Sigmoid colon (tissue), 7 donors: ENCODE measurements at places on chromosomes 11 and 22.

DNA sequence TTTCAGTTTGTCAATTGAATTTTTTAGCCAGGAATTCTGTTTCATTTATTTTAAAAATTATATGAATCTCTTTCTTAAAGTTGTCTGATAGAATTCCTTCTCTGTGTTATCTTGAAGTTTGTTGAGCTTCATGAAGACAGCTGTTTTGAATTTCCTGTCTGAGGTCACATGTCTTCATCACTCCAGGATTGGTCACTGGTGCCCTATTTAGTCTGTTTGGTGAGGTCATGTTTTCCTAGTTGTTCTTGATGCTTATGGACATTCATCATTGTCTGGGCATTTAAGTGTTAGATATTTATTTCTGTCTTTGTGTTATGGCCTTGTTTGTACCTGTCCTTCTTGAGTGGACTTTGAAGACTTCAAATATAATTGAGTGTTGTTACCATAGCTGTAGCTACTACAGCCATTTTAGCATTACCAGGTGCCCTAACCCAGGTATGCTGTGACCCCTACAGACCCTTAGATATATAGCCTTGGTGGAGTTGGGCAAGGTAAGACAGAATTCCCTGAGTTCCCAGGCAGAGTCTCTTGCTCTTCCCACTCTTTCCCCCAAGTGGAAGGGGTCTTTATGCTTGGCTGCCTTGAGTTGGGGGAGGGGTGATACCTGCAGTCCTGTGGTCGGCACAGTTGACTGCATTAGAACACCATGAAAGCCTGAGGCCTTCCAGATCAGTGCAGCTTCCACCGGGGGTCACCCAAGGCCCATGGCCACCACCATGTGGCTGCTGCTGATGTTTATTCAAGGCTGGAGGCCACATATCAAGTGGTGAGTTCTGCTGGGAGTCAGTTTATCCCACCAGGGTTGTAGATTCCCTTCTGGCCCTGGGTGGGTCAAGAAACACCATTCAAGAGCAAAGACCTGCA, 229.6 kb downstream of the DYNC2H1 start:
- DNase-seq, result no peak

- no peak for DNase-seq
Measured at GRCh38 chr11:14308114-14308896, 50.7 kb downstream of the RRAS2 start.

- no peak for DNase-seq
Measured at GRCh38 chr11:1277936-1278512, 31.4 kb downstream of the TOLLIP start.

GRCh38 chr11:79600711-79601110, 159.9 kb upstream of the TENM4 start:
- DNase-seq, result no peak

- no peak for DNase-seq
Measured at GRCh38 chr11:4921796-4922195, 2.3 kb downstream of the OR51G1 start.

- DNase-seq, result no peak
Measured at GRCh38 chr11:14288189-14288935, 70.6 kb downstream of the RRAS2 start.

- peak; percentile 19 for DNase-seq
Measured at GRCh38 chr22:38952281-38952993, 5.0 kb upstream of the APOBEC3A start.

GRCh38 chr11:12745787-12746186, 71.6 kb downstream of the TEAD1 start:
- DNase-seq, result no peak

DNA sequence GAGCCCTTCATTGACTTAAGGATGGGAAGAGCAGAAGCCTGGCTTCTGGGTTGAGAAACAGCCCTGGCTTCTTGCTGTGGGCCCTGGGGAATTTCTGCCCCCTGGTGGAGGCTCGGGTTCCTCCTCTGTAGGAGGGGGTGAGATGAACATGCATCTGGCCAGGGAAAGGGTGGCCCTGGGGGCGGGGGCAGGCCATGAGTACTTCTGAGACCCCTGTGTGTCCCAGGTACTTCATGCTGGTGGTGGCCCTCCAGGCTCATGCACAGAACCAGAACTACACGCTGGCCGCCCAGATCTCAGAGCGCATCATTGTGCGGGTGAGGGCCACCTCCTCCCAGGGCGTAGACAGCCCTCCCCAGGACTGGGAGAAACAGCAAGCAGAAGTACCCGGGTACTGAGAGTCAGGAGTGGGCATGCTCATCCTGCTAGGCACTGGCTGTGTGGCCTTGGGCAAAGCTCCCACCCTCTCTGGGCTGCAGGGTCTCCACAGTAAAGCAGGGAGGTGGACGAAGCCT, 15.8 kb downstream of the TMEM258 start:
- no peak for DNase-seq

DNA sequence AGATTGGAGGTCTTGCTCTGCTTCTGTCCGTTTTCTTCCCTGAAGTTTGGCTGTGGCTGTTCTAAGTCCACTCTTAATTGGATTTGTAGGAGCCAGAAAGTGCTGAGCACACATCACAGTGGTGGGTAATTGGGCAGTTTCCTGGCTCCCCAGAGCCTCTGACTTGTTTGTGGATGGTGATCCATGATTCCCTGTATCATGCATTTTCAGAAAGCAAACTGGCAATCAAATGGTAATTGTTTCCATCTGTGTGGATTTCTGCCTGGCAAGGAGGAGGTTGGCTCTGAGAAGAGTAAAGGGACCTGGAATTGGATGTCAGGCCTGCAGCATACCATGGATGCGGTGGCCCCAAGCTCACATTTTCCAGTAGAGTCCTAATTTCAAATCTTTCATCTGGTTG, 49.5 kb downstream of the PPFIBP2 start:
- DNase-seq, result no peak

- DNase-seq, result no peak
Measured at GRCh38 chr22:43541022-43541421, 129.2 kb downstream of the MPPED1 start.

- DNase-seq, result no peak
Measured at GRCh38 chr22:27046086-27046485, 388.7 kb downstream of the MIAT start.

DNA sequence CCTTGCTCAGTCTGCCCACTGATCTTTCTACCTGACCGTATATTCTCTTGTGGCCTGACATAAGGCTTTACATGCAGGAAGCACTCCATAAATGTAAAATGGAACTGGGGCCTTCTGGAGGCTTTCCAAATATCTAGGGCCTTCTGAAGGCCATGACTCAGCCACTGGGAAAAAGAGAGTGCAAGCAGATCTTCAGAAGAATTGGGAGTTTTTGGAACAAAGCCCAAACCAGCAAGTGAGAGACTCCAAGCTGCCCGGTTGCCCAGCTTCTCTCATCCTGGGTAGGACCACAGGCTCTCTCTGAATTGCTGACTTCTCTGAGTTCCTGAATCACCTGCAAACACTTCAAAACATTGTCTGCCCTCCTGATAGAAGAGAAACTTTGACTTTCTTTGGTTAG, 107.9 kb upstream of the BMAL1 start:
- no peak for DNase-seq

GRCh38 chr11:44319170-44319551, 9.2 kb upstream of the ALX4 start:
- no peak for DNase-seq

DNA sequence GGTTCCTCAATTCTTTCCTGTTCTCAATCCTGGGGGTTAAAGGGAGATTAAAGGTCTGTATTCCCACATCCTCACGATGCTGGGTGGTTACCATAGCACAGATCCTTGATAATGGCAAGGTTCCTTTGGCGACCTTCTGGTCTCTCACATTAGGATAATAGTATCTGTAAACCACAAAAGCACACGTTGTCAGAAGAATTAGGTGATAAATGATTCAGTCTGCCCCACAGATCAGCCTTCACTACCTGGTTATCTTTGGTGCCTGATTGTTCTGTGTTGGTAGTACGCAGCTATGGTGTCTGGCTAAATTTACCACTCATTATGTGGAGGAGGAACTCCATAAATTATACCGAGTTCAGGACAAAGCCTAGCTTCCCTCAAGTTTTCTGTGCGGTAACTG, 78.4 kb downstream of the C2CD3 start:
- no peak for DNase-seq

DNA sequence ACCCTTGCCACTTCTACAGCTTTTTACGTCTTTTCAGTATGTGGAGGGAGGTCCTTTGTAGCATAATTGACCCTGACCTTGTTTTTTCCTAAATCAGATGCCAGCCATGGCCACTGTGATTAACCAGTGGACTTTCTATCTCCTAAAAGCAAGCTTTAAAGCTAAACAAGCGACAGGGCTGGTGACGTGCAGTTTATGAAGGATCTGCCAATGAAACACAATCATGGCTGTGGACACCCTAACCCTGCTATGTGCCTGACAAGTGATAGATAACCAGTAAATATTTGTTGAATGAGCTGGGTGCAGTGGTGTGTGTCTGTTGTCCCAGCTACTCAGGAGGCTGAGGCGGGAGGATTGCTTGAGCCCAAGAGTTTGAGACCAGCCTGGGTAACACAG, 64.2 kb downstream of the LIF start:
- DNase-seq, result no peak

GRCh38 chr22:36659762-36660509, 43.6 kb downstream of the CACNG2 start:
- peak; percentile 96 for DNase-seq

GRCh38 chr22:49728570-49729271, 99.0 kb downstream of the BRD1 start:
- no peak for DNase-seq

DNA sequence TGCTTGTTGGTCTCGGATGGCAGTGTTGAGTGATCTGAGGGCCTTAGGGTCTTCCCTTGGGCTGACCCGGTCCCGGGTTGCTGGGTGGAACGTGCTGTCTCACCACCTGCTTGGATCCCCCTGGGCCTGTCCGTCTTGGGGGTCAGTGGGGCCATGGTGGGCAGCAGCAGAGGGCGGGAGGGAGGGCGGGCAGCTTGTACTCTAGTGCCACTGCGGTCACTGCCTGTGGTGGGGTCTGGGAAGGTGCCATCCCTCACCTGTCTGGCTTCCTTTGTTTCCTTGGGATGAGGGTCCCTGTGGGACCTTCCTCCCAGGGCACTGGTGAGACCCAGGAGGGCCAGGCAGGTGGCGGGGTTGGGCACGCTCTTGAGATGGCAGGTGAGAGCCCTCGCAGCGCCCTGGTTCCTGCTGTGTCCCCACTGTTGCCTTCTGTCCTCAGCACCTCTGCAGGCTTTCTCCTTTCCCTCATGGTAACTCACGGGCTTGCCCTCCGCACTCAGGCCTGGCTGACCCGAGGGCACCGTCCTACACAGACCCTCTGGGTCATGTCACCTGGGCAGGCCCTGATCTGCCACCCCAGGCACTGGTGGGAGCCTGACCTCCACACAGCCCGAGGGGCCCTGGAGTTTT, 34.2 kb downstream of the TBC1D22A start:
- DNase-seq, result peak; percentile 53

DNA sequence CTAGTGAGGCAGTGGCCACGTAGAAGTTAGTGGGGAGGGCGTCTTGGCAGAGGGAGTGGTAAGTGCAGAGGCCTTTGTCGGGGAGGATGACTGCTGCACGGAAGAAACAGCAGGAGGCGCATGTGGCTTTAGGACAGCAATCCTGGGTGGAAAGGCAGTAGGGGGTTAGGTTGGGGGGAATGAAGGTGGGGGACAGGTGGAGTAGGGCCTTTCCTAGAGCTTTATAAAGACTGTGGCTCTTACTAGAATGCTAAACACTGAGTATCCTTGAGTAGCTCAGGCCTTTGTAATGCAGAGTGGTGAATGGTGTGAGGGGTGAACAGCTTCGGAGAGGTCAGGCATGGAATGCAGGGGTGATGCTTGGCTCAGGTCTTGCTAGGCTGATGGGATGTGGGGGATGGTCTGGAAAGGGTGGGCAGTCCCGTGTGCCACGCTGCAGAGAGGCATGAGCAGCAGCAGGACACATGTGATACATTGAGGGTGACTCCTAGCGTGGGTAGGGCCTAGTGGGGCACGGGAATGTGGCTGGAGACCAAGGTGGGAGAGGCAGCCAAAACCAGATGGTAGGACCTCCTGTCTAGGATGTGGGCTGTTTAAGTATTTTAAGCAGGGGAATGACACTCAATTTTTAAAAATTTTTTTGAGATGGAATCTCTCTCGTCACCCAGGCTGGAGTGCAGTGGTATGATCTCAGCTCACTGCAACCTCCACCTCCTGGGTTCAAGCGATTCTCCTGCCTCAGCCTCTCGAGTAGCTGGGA, 19.2 kb downstream of the AP2A2 start:
- no peak for DNase-seq

GRCh38 chr11:60754887-60755286, 1.8 kb upstream of the MS4A15 start:
- no peak for DNase-seq

GRCh38 chr11:57974848-57975601, 48.7 kb upstream of the OR9Q1 start:
- DNase-seq, result no peak

DNA sequence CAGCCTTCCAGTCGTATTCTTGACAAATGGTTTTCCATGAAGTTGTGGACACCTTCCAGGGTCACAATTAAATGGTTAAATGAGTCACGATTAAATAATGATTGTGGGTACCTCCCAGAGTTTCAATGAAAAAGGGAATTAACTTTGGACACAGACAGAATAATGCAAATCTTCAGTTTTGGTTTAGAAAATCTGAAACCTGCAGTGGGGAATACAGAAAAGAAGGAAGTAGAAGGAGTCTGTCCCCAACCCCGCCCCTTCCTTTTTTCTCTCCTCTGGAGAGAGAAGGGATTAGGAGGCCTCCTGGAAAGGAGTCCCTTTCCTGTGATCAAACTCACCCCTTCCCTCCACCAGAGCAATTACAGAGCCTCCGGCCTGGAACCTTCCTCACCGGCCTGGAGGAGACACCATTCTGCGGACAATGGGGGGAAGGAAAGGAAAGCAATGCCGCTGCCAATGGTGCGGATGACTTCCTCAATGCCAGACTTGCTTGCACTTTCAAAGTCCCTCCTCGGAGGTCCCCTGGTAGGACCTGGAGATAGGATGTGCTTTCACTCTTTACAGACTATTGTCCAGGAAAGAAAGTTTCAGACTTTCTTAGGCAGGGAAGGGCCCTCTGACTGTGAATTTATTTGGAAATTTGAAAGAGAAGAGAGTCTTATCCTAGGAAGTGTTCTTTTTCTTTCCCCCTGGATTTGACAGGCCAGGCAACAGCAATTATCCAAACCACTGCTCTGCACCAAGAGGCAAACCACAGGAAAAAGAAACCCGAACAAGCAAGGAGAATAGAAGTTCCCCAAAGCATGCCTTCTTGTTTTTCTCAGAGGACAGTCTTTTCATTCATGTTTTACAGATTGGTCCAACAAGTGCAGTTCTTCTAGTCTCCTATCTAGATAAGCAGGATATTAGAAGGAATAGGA, 86.8 kb downstream of the PTPRJ start:
- DNase-seq, result no peak

- no peak for DNase-seq
Measured at GRCh38 chr11:83070044-83070701, 1.5 kb downstream of the RAB30 start.

GRCh38 chr11:66232769-66233168, 35.7 kb upstream of the RAB1B start:
- no peak for DNase-seq

- no peak for DNase-seq
Measured at GRCh38 chr22:41364955-41365354, 16.8 kb upstream of the TEF start.

DNA sequence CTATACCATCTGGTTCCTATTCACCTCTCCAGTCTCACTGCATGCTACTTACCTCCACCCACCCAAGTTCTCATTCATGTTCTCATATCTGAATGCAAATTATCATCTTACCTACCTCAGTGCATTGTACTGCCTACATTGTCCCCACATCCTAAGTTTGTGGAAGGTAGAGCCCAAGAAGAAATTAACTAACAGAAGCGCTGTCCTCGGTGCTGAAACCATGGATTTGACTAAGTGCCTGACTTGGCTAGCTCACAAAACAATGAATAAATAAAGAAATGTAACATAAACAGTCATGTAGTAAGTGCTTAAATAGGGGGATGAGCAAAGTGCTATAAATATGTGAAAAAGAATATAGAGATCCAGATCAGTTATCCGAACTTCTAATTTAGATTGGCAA, 63.2 kb downstream of the GRIA4 start:
- DNase-seq, result no peak
